Fibroblast of pulmonary artery (primary cell): ENCODE measurements at places on chromosomes 1 and 21.
A peak's percentile ranks its signal among the peaks of the same experiment; 100 is the strongest.

GRCh38 chr1:61247051-61247825 lies 164.9 kb downstream of the NFIA start:
- DNase-seq: no peak

DNA sequence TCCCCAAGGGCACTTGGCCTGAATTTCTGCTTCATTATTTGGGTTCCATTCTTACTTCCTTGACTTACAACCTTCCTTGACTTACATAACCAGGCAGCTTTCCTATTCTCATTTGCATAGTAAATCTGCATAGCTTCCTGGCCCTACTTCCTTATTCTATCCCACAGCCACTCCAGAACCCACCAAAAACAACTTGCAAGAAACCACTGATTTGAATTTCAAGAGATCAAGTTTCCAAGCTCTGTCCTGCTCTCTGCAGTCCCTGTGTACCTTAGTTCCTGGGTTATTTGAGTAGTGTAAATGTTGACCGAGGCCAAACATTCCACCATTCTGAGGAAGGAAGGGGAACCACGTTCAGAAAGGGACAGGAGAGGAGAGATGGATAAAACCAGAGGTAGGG lies 603.3 kb downstream of the PTPRC start:
- no peak for DNase-seq

GRCh38 chr21:35257413-35257812 lies 208.3 kb upstream of the RUNX1 start:
- peak; percentile 96 for DNase-seq

DNA sequence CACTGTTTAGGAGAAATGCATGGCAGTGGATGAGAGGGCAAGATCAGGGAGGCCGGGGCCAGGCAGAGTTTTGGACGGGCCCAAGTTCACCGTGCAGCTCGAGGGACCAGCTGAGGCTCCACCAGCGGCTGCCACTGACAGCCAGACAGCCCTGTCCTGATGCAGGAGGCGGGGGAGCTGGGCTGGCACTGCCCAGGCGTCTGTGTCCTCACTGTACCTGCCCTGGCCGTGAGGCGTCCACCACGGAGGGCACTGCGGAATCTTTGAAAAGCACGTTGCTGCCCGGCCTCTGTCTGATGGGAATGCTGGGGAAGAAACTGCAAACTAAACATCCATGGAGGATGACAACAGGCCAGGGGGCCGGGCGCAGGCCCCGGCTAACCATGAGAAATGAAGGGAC lies 35.5 kb downstream of the VPS26C start:
- DNase-seq: no peak

GRCh38 chr1:213176341-213176740 lies 125.3 kb downstream of the RPS6KC1 start:
- no peak for DNase-seq

GRCh38 chr1:219534991-219535390 lies 77.9 kb downstream of the ZC3H11B start:
- DNase-seq: no peak

DNA sequence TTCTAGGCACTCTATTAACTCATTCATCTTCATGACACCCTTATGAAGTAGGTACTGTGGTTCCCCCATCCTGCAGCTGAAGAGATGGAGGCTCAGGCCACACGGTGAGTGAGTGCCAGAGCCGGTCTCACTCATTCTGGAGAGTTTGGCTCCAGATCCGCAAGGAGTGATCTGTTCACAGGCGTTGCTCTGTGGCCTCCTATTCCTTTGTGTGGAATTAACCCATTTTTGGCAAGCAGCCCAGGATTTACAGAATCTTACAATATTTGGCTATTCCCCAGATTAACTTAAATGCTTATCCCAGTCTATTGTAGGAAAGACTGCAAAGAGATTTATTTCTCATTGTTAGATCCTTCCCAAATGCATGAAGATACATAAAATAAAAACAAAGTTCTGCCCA lies 29.6 kb downstream of the KIAA0040 start:
- DNase-seq: peak; percentile 53

- peak; percentile 60 for DNase-seq
Measured at GRCh38 chr1:162855461-162856150, 5.4 kb downstream of the CCDC190 start.

DNA sequence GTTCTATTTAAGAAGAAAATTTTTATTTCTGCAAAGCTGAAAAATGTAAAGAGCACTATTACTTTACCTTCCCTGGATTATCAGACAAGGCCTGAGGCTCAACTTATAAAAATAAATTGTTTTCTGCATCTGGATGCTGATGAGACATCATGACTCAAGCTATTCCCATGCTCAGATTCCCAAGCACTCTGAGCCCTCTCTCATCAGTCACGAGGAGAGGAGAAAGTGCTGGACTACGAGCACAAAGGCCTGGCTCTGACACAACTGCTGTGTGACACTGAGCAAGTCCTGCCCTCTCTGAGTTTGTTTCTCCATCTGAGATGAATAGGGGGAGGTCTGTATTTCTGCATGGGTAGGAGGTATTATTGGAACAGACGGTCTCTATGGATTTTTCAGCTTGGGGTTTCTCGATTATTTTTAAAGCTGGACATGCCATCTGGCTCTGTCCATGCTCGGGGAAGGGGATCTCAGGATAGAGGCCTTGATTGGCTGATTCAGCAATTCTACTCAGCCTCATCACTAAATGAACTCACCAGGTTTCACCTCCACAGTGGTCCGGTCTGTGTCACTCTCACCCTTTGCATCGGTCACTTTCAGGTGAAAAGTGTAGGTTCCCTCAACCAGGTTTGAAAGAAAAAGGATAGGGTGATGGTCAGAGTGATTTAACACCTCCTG lies 107.7 kb downstream of the KIAA0319L start:
- peak; percentile 97 for DNase-seq

GRCh38 chr1:233389893-233390292 lies 62.4 kb downstream of the MAP3K21 start:
- DNase-seq: no peak

GRCh38 chr1:112866151-112866550 lies 89.8 kb downstream of the SLC16A1 start:
- DNase-seq: peak; percentile 75

- no peak for DNase-seq
Measured at GRCh38 chr1:73475316-73475870, 722.6 kb downstream of the LRRIQ3 start.

GRCh38 chr1:38558500-38559445 lies 300.8 kb downstream of the RRAGC start:
- DNase-seq: no peak

GRCh38 chr1:106613068-106613467 lies 443.4 kb upstream of the PRMT6 start:
- DNase-seq: no peak

- peak; percentile 41 for DNase-seq
Measured at GRCh38 chr1:236016083-236016482, 48.8 kb downstream of the NID1 start.

DNA sequence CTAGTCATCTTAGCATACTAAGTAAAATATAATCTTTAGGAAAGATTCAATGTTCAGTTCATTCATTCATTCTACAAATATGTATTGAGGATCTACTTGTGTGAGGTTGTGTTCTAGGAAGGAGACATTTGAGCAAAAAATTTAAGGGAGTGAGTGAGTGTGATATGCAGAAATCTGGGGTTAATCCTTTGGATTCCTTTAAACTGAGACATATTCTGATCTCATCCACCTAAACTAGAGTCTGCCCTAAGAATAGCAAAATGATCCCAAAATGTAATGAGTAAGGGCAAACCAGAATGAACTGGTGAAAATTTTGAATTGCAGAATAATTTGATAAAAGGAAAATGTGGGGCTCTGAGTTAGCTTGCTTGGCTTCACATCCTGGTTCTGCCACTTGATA lies 8.6 kb downstream of the UBE2U start:
- DNase-seq: peak; percentile 35

DNA sequence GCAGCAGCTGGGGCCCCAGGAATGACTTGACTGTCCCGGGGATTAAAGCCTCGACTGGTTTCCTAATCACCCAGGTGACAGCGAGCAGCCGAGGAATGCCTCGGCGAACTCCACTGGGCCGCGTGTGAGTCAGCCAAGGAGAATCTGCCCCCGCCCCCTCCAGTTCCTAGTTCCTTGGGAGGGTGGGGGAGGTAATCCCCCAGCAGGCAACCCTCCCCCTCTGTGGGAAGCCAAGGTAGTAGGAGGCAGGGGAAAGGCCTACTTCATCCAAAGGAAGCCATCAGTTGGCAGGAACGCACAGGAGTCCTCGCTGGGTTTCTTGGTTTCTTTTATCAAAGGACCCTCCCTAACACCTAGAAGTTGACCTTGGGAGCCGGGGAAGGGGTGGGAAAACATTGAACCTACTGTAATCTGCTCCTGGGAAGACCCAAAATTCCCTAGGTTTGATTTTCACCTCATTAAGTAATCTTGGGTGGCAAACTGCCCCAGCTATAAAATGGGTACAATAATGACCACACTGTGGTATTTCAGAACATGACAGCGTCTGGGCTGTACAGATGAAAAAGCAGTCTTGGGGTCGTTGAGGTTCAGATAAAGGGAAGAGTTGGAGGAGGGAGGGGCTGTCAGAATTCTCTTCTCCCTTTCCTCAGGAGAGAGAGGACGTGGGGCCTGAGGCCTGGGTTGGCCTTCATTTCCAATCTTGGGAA lies 1.4 kb downstream of the TENT5B start:
- peak; percentile 88 for DNase-seq

DNA sequence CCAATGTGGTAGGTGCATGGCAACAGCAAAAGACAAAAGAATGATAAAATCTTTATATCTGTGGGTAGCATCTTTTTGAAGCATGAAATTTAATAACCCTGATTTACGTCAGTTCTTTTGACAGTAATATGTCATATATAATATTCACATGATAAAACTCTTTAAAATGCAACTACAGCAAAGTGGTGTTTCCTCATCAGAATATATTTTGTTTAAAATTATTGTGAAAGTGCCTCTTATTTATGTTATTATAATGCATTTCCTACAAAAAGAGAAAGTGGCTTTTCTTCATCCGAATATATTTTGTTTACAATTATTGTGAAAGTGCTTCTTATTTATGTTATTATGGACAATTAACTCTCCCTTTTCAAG lies 46.9 kb upstream of the EEIG2 start:
- DNase-seq: no peak

GRCh38 chr1:236748268-236748870 lies 46.7 kb upstream of the MTR start:
- no peak for DNase-seq

DNA sequence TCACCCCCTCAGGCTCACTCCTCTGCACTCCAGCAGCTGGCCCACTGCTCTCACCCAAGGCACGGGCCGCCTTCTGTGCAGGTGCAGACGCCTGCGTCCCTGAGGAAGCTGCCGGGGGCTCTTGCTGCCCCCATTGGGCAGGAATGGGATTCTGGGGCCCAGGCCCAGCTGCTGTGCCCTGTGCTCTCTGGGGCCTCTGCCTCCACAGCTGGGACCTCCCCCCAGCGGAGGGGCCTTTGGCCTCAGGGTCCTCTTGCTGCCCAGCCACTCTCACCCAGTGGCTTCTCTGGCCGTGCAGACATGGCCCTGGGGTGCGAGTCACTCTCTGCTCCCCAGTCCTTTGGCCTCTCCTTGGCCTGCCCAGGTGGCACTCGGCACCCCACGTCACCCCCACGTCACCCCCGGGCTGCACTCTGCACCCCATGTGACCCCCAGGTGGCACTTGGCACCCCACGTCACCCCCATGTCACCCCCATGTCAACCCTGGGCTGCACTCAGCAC lies 19.1 kb upstream of the LRRC3 start:
- no peak for DNase-seq

DNA sequence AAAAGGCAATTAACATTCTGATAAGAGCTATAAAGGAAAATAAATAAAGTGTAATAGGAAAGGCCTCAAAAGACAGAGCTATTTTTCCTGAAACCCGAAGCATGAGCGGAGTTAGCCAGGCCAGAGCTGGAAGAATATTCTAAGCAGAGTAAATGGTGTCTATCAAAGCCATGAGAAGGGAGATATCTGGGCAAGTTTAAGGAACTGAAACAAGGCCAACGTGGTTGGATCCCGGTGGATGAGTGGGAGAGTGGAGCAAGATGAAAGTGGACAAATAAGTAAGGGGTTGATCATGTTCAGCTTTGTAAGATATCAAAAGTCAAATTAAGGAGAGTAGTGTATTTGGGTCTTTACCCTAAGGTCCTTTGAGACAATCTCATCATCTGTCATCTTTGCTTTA lies 234.0 kb downstream of the TM2D1 start:
- DNase-seq: no peak

DNA sequence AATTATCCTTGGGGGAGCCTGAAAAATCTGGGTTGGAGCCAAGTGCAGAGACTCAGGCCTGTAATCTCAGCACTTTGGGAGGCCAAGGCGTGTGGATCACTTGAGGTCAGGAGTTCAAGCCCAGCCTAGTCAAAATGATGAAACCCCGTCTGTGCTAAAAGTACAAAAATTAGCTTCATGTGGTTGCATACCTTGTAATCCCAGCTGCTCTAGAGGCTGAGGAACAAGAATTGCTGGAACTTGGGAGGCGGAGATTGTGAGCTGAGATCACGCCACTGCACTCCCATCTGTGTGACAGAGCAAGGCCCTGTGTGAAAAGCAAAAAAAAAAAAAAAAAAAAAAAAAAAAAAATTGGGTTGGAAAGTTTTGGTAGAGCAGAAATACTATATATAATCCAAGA lies 1563.6 kb upstream of the PRMT6 start:
- DNase-seq: no peak

GRCh38 chr1:11531314-11531870 lies 52.4 kb downstream of the DISP3 start:
- no peak for DNase-seq

DNA sequence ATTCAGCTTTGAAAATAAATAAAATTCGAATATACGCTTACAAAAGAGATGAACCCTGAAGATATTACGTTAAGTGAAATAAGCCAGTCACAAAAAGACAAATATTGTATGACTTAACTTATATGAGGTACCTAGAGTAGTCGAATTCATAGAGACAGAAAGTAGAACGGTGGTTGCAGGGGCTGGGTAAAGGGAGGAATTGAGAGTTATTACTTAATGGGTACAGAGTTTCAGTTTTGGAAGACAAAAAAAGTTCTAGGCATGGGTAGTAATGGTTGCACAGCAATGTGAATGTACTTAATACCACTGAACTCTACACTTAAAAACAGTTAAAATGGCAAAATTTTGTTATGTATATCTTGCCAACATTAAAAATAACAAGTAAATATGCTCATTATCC lies 48.6 kb upstream of the ZNHIT6 start:
- no peak for DNase-seq

GRCh38 chr1:22641906-22642636 lies 1.4 kb upstream of the C1QC start:
- DNase-seq: peak; percentile 53

- no peak for DNase-seq
Measured at GRCh38 chr1:60867782-60868181, 214.6 kb upstream of the NFIA start.

GRCh38 chr1:54864460-54865208 lies 22.4 kb downstream of the DHCR24 start:
- no peak for DNase-seq
